ENCODE measurements at places on chromosomes 2 and 18.

DNA sequence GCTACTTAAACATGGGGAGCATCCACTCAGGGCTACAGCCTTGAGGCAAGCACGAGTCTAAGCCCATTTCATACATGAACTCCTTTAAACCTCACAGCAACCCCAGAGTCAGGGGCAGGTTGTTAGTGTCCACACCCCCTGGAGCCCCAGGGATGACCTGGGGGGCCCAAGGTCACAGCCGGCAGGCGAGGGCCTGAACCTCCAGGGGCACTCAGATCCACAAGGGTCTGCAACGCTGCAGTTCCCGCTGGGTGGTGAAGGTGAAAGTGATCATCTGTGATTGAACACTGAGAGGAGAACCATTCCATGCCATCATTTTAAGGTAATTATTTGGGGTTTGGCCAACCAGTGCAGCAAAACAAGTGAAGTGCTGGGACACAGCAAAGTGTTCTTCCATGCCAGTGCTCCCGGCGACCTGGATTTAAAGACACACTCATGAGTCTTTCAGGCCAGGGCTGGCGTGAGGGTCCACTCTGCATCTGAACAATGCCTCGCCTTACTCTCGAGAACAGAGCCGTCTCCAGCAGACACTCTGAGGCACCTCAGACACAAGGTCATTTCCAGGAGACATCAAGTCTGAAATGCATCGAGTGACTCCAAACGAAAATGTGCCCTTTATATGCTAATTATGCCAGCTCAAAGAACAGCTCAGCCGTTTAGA lies 61.6 kb upstream of the SNTG2 start:
- no peak for DNase-seq

DNA sequence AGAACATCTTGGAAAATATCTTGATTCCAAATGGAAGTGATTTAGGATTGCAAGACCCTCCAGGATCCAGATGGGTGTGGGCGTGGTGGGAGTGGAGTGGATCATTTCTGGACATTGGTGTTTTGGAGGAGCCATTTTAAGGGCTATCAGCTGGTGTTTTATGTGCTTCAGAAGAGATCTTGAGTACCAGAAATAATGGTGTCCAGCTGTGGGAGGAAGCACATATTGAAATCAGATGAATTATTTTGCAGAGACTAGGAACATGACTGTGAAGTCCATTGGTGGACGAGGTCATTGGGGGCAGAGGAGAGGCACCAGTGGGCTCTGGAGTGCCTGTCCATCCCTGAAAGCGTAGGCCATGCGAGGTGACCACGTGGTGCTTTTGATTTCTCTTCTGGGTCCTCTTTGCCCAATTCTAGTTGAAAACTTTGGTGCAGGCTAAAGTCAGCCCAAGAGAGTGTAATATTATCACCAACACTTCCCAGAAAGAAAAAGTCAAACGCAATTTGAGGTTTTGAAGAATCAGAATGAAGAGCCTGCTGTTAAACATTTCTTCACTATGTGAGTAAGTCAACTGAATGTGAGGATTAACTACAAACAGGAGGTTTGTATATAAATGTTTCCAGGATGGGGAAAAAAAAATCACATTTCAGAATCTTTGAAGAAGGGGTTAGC lies 31.6 kb downstream of the RNF144A start:
- DNase-seq = no peak

- no peak for DNase-seq
Observed at GRCh38 chr18:78558948-78559347, 420.7 kb upstream of the SALL3 start.

DNA sequence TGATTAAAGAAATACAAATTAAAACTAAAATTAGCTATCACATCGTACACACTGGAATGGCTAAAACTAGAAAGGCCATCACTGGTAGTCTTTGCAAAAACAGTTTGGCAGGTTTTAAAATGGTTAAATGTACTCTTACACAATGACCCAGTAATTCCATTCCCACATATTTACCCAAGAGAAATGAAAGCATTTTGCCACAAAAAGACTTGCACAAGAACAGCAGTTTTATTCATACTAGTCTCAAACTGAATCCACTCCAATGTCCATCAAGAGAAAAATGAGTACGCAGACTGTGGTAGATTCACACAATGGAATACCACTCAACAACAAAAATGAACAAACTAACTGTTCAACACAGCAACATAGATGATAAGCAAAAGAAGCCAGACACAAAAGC lies 29.1 kb downstream of the SP140L start:
- DNase-seq = no peak

GRCh38 chr2:215059724-215060123 lies 78.7 kb downstream of the ABCA12 start:
- DNase-seq = no peak

DNA sequence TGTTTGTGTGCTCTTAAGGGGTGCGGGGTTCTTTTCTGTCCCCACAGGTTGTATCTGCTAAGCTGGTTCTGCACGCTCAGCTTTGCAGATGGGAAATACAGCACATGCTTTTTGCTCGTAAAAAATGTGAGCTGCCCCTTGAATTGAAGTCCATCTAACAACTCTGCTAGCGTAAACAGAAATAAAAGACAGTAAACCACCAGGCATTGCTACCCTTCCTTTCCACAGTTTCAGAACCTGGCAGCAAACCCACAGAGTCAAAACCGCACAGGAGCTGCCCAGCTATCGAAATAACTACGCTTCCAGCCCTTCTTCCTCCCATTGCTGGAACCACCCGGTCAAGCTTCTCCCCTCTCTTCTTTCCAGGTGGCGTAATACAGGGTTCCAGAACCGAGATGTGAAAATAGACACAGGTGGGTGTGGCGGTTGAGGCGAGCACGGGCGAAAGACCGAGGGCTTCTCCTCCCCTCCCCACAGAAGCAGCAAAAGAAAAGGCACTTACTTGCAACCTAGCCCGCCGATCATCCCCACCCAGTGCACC lies 479 bp downstream of the SCN9A start:
- peak; percentile 36 for DNase-seq

GRCh38 chr2:173059971-173060461 lies 15.6 kb upstream of the MAP3K20 start:
- no peak for DNase-seq

DNA sequence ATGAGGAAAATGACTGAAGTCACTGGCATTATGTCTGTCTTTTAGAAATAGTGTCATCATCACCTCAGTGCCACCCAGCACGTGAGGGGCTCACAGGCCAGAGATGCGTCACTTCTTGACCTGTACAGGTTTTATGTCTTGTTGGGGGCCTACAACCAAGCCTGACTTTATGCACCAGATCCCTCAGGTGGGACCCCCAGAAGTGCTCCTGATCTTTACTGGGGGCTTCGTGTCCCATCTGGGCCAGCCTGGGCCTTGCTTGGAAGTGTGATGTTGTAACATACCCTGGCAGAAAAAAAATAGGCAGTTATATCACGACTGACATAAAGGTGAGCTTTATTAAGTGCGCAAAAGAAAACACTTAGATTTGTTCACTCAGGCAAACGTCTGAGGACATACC lies 21.5 kb upstream of the GNAL start:
- no peak for DNase-seq

DNA sequence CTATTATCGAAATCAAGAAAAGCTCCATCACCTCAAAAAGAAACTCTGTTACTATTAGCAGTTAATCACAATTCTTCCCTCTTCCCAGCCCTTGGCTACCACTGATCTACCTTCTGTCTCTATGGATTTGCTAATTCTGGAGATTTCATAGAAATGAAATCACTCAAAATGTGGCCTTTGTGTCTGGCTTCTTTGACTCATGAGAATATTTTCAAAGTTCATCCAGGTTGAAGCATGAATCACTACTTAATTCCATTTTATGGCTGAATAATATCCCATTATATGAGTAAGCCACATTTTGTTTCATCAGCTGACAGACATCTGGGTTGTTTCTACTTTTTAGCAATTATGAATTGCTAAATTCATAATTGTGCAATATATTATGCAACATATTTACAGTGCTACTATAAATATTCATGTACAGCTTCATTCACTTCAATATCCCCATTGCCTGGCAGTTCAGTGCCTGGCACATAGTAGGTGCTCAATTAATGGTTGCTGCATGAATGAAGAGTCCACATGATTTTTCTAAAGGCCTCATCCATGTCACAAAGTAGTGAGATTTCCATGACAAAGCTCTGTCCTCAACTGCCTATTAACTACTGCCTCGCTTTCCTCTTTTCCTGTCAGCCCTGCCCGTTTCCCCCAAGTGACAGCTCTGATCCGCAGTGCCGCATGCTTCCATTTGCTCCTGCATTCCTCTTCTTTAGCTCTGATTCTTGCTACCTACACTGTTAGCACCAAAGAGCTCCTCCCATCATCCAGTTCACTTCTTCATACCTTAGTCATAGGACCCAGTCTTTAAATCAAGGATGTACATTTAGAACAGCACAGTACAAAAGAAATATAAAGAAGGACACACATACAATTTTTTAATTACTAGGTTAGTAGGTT lies 32.8 kb downstream of the CCDC93 start:
- DNase-seq = no peak

DNA sequence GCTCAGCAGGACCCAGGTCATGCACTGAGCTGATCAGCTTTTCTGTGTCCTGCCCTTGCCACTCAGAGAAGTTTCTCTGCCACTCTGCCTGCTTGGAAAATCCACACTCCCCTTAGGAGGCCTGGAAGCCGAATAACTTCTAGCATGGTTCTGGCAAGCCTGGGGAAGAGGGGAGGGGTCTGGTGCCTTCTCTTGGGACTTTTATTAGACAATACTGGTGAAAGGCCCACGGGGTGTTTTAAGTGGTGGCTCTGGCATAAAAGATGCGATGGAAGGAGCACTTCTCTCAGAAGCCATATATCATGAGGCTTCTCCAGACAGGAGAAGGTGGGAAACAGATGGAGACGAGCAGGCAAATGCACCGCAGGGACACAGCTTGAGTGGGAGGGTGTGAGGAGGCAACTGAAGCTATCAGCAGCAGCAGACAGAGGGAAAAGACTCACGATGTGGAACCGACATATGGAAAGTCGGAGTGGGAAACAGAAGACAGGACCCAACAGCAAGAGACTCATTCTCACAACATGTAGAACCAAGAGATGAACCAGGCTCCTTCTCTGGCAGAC lies 141.8 kb upstream of the CTNNA2 start:
- DNase-seq = no peak

GRCh38 chr2:197810491-197810890 lies 6.1 kb downstream of the PLCL1 start:
- DNase-seq = no peak

GRCh38 chr2:27356056-27356381 lies 545 bp downstream of the GTF3C2 start:
- no peak for DNase-seq

- DNase-seq = no peak
Observed at GRCh38 chr2:73837847-73838585, 9.3 kb downstream of the STAMBP start.

- no peak for DNase-seq
Observed at GRCh38 chr2:175552902-175553301, 371.4 kb upstream of the ATP5MC3 start.

DNA sequence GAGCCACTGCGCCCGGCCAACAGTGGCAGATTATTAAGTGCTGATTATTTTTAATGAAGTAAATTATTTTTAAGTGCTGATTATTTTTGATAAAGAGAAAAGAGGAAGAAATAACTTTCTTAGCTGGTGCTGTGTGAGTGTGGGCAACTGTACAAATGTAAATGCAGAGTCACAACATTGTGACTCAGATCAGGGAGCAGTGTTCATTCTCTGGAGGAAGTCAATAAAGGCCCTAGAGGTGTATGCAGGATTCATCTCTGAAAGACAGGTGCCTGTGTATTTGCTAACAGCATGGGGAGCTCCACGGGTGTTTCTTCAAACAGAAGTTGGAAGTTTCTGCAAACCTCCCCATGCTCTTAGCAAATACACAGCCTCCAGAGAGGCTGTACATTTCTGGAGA lies 6.2 kb downstream of the KRTCAP3 start:
- DNase-seq = no peak

- DNase-seq = no peak
Observed at GRCh38 chr2:204966245-204966644, 421.0 kb downstream of the PARD3B start.

DNA sequence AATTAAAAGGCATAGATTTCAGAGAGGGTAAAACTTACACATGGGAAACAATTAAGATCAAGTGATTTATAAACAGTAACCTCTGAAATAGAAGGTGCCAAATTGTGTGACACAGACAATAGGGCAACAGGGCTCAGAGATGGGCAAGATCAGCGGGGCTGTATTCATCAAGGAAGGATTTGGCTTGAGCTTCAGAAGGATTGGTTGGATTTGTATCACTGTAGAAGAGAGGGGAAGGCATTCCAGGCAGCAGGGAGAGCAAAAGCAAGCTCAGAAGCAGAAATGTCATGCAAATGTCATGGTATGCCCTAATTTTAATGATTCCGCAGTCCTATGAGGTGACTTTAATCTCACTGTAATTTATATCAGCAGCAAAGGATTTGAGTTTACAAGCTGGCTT lies 415.0 kb upstream of the NRP2 start:
- DNase-seq = no peak

- no peak for DNase-seq
Observed at GRCh38 chr2:45130736-45131135, 121.5 kb upstream of the SIX2 start.

DNA sequence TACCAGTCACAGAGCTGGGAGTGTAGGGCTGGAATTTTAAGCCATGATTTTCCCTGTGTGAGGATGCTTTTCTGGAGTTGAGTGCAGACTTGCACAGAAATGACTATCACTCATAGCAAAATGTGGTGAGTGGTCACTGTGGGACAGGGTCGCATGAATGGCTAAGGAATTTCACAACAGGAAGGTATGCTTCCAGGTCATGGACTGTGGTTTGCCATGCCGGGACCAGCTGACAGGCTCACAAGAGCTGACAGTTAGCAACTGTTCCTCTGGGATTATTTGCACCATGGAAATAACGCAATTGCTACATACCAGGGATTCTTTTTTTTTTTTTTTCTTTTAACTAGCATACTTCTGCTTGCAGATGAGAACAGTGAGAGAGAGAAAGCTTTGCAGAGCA lies 3.8 kb upstream of the UXS1 start:
- DNase-seq = peak; percentile 53

DNA sequence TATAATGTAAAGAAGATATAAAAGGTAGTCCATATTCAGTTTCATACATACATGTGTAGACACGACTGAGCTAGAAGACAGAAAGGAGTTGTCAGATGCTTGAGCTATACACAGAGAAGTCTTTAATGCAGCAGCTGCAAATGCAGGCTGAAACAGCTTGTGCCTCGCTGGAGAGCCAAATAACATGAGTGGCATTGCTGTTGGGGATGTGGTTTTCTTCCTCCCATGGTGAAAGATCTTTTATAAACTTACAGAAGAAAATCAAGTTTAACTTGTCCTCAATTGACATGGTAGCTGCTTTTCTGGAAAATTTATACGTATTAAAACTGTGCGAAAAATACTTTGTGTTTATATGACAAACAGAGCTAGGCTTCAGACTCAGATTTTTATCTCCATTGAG lies 16.4 kb upstream of the IL1R1 start:
- peak; percentile 19 for DNase-seq

DNA sequence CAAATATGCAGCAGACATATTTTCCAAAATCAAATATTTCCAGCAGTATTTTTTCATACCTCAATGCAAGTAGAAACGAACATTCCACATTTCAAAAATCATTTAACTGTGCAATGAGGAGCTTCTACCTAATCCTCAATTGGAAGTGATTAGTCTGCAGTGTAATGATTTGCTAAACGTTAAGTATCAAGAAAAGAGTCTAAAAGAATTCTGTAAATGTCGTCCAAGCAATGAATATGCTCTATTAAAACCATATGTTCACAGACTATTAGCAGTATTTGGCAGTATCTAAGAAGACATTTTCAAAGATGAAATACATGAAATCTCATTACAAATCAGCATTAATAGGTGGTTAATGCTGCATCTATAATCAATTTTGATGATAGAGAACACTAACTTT lies 15.9 kb downstream of the DYM start:
- no peak for DNase-seq

GRCh38 chr2:176072951-176073904 lies 10.5 kb downstream of the EVX2 start:
- no peak for DNase-seq
